HFF-Myc (cell line): ENCODE measurements at places on chromosomes 4 and X.

DNA sequence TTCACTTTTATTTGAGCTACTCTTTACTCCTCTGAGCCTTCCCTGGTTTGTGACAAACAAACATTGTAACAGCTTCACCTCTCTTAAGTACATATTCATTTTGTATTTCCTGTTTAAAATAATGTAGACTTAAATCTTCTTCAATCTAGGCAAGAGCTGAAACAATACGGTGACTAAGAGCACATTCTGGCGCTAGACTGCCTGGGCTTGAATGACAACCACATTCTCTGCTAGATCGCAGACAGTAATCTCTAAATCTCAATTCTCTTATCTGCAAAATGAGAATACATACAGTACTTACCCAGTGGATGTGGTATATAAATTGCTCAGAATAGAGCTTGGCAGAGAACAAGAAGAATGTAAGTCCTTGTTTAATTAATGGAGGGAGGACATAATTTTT is 144.8 kb downstream of the ARAP2 start:
- DNase-seq, result no peak

- DNase-seq, result no peak
These were observed 224.2 kb downstream of the STIM2 start for GRCh38 chr4:27084685-27085361.

DNA sequence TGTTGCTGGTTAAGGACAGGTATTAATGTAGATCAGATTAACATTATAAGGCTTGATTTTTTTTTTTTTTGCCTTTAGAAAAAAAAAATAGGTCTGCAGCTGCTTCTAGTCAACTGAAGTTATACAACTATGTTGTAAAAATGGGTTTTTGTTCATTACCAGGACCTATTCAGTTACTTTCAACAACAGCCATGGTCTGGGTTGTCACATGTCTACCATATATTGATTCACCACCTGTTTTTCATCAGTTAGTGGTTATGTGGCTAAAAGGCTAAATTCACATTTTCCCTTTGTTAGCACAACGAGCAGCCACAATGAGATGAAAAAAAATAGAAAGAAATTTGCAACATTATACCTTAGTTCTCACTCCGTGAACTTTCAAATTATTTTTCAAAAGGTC is 45.5 kb downstream of the GLRB start:
- DNase-seq, result peak; percentile 79

DNA sequence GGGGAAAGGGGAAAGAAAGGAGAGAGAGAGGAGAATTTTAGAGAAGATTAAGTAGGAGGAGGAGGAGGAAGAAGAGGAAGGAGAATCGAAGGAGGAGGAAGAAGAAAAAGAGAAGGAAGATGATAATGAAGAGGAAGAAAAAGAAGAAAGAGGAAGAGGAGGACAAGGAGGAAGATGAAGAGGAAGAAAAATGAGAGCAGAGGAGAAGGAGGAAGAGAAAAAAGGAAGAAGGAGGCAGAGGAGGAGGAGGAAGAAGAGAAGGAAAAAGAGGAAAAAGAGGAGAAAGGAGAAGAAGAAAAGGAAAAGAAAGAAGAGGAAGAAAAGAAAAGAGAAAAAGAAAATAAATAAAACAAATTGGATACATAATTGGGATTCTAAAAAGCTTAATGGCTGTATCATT is 181.4 kb downstream of the ARHGAP6 start:
- DNase-seq, result no peak

GRCh38 chrX:19709812-19710518 is 177.4 kb downstream of the SH3KBP1 start:
- peak; percentile 58 for DNase-seq

DNA sequence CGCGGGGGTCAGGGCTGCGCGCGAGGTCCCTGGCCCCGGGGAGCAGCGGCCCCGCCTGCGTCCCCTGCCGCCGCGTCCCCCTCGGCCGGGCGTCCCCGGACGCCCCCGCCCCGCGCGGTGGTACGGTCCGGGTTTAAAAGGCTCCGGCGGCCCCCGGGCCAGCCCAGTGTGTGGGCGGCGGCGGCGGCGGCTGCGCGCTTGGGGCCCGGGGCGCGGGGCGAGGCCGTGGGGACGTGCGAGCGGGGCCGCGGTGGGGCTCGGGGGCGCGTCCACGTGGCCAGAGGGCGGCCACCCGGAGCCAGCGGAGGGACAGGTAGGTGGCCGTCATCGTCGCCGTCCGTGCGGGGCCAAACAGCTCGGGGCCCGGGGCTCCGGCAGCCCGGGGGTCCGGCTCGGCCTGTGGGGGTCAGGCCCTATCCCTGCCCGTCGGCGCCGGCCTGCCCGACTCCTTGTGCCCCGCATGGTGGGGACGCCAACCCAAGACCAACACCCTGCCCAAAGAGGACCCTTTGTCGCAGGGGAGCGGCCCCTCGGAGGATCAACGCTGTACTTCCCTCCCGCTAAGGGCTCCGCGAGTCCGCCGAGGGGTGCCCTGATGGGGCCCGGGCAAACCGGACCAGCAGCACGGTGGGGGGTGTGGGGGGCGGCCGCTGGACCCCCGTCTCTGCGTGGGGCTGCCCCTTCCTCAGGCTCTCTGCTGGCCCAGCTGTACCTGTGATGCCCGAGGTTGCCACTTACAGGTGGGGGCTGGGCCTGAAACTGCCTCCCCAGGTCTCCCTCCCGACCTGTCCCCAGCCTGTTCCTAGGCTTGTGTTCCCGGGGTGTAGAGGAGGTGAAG is at the start of gene PLXNA3:
Gene PLXNA3, plus strand, starts transcription at position 166 of the 838 bp plus-strand sequence. CDS start 1,903 bp downstream, outside the sequence.
- no peak for DNase-seq

- no peak for DNase-seq
These were observed 587.2 kb downstream of the EPHA5 start for GRCh38 chr4:65083076-65083475.

GRCh38 chr4:1583051-1583785 is 100.9 kb downstream of the FAM53A start:
- DNase-seq, result no peak

DNA sequence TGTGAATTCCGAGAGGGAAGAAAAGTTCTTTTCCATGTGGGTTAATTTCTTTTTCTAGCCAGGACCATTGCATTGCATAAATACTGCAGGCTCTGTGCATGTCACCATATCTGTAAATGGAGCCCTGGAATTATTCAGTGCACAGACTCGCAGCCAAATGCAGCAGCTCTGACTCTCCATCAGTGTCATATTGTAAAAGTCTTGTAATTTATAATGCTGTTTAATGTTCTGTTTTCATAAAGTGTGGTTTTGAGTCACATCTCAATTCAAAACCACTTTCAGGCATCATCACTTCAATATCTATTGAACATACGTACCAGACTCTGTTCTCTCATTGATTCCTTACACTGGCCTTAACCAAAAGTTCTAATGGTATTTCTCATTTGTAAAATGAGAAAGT is 193.9 kb upstream of the RPL34 start:
- DNase-seq, result no peak

- DNase-seq, result no peak
These were observed 99.6 kb upstream of the CCSER1 start for GRCh38 chr4:90027565-90027964.

DNA sequence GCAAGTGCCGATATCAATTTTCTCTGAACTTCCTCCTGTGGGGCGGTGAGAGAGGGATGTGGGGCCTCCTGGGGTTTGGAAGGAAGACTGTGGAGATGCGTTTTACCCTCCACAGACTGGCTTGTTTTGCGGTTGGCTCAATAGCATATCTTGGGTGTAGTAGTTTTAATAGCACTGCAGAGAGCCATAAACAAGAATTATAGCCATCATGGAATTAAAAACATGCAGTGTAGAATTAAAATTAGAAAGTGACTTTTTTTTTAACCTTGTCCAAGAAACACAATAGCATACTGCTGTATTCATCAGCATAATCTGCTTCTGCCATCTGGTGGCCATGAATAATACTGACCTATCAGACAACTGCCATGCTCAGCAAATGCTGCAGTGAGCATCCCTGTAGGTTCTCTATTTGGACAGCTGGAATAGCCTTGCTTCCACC is 47.3 kb upstream of the SCML1 start:
- DNase-seq, result peak; percentile 46

GRCh38 chr4:122456231-122457116 is at the start of gene IL2:
Gene IL2, minus strand, starts transcription at chr4:122456725. Its CDS starts 285 bp downstream, at chr4:122456440.
- DNase-seq, result no peak

GRCh38 chr4:10622728-10623127 is 61.8 kb downstream of the CLNK start:
- DNase-seq, result no peak

- DNase-seq, result peak; percentile 3
These were observed 49.7 kb upstream of the KLHL8 start for GRCh38 chr4:87270144-87270543.

- no peak for DNase-seq
These were observed 45.2 kb downstream of the FAM53A start for GRCh38 chr4:1638873-1639272.

DNA sequence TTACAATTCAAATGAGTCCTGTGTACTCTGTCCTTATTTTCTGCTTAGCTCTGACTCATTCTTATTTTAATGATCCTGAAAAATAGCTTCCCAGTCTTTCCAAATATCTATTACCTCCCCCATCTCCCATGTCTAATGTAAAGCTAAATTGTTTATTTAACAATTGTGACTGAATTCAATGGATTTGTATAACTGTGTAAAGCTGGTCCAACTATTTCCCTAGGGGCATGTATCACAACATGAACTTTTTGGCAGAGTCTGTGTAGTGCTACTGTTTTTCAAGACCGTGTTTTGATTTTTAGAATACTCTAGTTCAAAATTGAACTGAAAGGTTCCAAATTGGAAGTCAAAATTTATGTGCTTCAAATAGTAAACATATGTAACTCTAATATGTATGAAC is 67.8 kb downstream of the SPCS3 start:
- DNase-seq, result no peak

- DNase-seq, result no peak
These were observed 32.8 kb upstream of the SGMS2 start for GRCh38 chr4:107791902-107792301.

- no peak for DNase-seq
These were observed 3.1 kb upstream of the TSPAN5 start for GRCh38 chr4:98661371-98662054.

GRCh38 chr4:6548201-6548881 is 26.6 kb upstream of the MAN2B2 start:
- DNase-seq, result no peak

DNA sequence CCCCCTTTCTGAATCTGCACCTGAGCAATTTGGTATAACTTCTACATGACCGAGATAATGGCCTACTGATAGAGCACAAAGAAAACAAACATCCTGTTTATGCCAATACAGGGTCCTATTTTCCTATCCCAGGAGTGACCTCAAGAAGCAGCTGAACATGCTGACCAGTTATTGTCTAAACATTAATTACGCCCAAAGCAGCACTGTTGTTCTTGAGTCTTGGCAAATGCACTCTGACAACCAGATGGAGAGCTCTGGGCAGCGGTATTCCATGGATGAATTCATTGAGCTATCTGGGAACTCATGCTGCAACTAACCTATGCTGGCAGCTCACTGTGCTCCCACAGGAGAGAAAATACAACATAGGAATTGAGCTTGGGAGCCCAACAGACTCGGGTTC is 52.6 kb downstream of the PCYT1B start:
- DNase-seq, result no peak

DNA sequence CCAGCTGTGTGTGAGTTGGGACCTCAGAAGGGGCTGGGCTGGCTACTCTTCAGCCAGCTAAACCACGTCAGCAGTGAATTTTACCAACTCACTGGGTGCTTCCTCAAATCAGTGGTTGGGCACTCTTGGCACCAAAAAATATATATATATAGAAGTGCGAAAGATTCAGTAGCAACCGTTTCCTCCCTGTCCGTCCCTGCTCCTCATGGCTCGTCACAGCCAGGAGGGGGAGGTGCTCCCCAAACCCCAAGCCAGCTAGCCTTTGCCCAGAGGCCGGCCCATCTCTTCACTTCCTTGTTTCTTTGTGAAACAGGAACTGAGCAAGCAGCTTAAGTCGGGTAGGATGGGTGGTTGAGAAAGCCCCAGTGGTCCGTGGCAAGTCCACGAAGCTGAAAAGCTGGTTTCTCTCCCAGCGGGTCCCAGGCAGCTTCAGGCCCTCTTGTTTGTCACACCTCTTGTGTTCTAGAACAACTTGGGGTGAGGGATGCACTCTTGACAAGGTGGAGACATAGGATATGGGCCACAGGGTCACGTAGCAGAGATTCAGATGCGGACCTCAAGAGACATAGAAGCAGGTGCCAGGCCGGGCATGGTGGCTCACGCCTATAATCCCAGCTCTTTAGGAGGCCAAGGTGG is 6.8 kb upstream of the SASH3 start:
- DNase-seq, result no peak

DNA sequence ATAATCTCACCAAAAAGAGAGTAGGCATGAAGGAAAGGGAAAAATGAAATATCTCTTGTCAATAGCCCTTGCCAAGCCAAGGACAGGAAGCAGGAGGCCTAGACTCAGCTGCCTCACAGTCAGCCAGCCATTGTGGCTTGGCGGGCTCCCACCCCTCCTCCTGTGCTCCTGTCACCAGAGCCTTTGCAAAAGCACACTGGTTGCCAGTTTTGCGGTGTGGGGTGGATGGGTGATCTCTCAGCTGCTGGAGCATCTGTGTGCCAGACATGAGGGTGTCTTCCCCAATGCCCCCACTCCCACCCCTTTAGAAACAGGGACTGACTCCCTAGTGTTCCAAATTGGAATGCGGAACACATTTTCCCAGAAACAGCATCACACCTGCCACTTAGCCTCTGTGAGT is 26.1 kb downstream of the ARHGEF6 start:
- no peak for DNase-seq

- DNase-seq, result no peak
These were observed 714.2 kb upstream of the PCDH7 start for GRCh38 chr4:30005995-30006394.
